ENCODE measurements at places on chromosomes 11 and 22. TPM values are rescaled to one million over a fixed set of nuclear protein-coding genes. Genes with fewer than 3 reads are reported as not detected.

- no peaks in the 10 kb centered on the region for H3K4me1 ChIP-seq
- peaks cover 8% of the 10 kb centered on the region for H3K36me3 ChIP-seq
- H3K27me3 ChIP-seq = no peaks in the 10 kb centered on the region
- no peak overlapping the region for H3K27ac ChIP-seq
Measured at GRCh38 chr22:46963672-46964545, 201.5 kb downstream of the TBC1D22A start.

The SYCE3 gene
- 1.2 TPM for total RNA-seq

GRCh38 chr11:100635194-100635593 lies 51.9 kb upstream of the ARHGAP42 start:
- no peaks in the 10 kb centered on the region for H3K36me3 ChIP-seq
- H3K4me1 ChIP-seq = peaks cover 6% of the 10 kb centered on the region
- H3K4me3 ChIP-seq = no peak overlapping the region
- H3K27ac ChIP-seq = no peak overlapping the region

The RIBC2 gene
- total RNA-seq = 0.26 TPM

The C22orf31 gene
- not detected for total RNA-seq

DNA sequence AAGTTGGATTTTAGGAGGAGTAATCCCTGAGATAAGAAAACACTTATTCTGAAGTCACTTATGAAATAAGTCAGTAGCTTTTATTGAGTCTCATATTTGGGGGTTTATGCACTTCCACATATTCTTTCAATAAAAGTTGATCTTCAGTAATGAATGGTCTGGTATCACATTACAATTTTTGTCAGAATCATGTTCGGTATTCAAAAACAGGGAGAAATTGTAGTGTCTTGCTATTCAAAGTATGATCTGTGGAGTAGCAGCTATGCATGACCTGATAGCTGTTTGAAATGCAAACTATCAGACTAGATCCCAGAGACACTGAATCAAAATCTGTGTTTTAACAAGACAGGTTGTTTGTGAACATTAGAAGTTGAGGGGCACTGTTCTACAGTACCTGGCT lies 857.6 kb downstream of the METTL15 start:
- no peak for DNase-seq
- H3K36me3 ChIP-seq = no peaks in the 10 kb centered on the region
- peaks cover 26% of the 10 kb centered on the region for H3K4me1 ChIP-seq
- no peak overlapping the region for H3K27ac ChIP-seq

The OR51B5 gene
- not detected for total RNA-seq

The ELFN2 gene
- total RNA-seq = 5.1 TPM

The OR2D2 gene
- total RNA-seq = 0.56 TPM

Data from MCF 10A (cell line).